ENCODE measurements at places on chromosomes 5 and 9.

DNA sequence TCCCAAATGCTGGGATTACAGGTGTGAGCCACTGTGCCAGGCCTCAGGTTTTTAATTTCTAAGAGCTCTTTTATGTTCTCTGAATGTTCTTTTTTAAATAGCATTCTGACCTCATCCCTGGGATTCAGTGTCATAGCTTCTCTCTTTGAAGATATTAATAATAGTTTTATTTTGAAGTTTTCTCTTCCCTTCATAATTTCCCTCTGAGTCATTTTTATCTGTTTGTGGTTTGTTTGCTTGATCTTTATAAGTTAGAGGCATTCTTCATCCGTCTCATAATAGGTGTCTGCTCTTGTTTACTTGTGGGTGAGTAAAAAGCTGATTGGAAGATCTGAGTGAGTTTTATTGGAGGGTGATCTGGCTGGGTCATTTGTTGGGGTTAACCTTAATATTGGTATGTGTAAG lies 12.5 kb upstream of the MAMDC2 start:
- no peak for DNase-seq

DNA sequence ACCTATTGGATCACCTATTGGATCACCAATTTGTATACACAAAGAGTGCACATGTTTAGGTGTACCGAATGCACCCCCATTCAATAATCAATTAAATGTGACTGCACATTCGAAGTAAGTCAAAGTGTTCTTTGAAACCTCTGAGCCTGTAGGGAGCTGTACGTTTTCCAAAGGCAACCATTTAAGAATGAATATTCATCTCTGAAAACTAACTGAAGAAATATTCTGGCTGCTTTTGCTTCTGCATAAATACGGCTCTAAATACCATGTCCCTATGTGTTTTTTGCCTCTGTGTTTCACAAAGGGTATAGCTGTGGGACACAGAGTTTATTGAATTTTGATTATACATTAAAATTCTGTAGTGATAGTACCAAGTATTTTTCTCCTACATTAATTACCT lies 95.4 kb downstream of the ITGA1 start:
- no peak for DNase-seq

- DNase-seq: no peak
These were observed 56.0 kb downstream of the NIPAL4 start for GRCh38 chr5:157516006-157516405.

GRCh38 chr5:97694091-97694490 lies 511.0 kb upstream of the RIOK2 start:
- no peak for DNase-seq

DNA sequence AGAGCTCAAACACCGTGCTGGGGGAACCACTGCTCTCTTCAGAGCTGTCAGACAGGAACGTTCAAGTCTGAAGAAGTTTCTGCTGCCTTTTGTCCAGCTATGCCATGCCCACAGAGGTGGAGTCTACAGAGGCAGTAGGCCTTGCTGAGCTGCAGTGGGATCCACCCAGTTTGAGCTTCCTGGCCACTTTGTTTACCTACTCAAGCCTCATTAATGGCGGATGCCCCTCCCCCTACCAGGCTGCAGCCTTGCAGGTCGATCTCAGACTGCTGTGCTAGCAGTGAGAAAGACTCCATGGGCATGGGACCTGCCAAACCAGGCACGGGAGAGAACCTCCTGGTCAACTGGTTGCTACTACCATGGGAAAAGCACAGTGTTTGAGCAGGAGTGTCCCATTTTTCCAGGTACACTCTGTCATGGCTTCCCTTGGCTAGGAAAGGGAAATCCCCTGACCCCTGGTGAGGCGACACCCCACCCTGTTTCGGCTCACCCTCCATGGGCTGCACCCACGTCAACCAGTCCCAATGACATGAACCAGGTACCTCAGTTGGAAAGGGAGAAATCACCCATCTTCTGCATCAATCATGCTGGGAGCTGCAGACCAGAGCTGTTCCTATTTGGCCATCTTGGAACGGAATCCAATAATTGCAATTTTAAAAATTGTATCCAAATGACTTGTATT lies 246.9 kb upstream of the ADAMTS16 start:
- no peak for DNase-seq

GRCh38 chr9:121326130-121326838 lies 43.8 kb downstream of the STOM start:
- DNase-seq: no peak

DNA sequence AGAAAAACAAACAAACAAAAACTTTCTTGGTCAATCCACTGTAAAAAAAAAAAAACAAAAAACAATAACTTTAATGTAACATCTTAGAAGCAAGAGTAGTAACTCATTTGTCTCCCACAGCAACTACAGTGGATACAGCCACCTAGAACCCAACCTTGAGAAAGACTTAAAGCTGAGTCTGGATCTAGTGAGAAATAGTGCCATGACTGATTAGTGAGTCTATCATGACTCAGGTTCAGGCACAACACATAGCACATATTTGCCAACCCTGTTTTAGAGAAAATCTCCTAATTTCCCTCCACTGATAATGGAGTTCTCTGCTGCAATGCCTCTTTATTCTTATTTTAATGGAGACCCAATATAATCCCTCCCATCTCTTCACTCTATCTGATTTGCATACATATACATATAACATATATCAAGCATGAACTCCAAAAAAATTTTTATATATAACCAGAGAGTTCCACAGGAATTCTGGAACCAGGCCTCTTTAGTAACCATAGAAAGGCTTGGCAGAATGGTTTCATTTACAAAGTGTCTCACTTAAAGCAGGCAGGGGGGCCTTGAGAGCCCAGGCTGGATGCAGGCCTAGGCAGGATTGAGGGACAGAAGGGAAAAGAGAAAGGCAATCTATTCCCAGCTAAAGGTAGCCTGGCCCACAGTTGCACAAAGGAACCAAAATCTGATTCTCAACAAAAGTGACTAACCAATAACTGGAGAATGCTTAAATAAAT lies 11.9 kb upstream of the NR4A3 start:
- no peak for DNase-seq

DNA sequence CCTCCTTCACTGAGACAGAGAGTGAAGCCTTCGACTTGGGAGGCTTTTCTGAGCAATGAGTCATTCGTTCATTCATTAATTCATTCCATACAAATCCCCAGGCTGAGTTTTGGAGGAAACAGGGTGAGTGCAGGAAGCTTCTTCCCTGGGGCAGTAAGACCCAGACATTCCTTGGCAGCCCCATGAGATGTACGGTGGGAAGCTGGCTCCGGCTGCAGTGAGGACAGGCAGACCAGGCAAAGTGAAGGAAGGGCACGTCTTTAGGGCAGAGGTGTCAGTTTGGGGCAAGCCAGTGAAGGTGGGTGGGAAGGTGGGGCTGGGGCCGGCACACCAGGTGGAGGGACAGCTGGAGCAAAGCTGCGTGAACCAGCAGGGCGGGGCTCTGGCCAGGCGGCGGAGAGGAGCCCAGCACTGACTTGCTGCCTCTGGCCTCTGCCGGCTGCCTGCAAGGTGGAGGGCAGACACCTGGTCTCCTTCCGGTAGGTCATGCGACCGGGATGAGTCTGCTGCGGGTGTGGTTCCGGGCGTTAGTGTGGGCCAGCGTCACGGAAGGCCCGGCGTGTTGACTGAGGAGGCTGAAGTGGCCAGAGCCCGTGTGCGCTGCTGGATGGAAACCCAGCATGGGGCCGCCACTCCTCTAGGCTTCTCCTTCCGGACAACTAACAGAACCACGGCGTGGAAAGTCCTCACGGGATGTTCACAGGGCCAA lies 16.6 kb downstream of the OLFM1 start:
- DNase-seq: no peak

DNA sequence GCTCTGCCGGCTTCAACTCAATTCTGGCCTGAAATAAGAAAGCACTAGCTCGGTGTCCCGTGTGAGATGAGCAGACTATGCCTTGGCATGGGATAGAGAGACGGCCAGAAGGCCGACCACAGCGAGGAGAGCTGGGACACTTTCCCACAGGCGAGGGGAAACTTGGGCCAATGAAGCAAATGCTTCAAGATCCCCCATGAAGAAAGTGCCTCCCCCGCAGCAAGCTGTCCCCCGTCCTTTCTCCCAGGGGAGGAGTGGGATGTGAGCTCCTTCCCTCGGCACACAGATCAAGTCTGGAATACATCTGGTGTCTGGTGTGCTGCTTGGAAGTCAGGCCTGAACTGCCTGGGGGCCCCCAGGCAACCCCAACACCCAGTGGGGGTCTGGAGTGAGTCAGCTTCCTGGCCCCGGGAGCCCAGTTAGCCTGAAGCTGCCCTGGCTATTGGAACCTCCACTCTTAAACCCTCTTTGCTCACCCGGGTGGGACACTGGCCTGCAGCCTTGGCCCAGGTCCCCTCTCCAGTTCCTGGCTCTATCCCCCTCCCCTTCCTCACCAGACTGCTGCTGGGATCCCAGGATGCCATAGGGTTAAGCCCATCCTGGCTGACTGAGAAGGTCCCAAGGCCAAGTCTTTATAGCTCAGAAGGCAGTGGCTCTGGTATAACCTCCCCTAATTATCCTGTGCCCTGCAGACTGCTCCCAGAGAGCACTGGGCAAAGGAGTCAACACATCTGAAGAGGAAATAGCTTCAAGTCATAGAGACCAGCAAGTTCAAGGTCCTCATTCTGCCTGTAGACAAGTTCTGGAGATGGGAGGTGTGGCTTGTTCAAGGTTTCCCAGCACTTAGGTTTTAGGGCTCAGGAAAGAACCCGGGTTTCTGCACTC lies 205.3 kb downstream of the TTLL11 start:
- no peak for DNase-seq

GRCh38 chr5:171600741-171601265 lies 181.4 kb downstream of the FGF18 start:
- no peak for DNase-seq

DNA sequence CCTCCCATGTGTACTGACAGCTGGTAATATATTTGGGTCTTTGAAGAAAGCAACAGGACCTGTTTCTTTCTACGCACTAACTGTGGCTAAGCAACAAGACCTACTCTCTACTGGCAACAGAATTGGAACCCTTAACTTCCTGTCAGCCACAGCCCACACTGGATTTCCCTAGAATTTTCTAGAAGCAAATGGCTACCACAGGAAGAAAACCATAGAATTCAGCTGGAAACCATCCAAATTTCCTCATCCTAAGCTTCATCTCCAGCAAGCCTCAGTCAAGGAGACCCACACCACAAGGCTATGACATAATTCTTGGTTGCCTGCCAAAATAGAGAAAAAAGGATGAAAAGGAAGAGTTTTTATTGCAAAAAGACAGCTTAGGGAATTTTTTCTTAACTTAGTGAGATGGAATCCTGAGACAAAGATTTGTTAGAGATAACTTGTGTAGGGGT lies 171.8 kb upstream of the TNC start:
- DNase-seq: no peak

DNA sequence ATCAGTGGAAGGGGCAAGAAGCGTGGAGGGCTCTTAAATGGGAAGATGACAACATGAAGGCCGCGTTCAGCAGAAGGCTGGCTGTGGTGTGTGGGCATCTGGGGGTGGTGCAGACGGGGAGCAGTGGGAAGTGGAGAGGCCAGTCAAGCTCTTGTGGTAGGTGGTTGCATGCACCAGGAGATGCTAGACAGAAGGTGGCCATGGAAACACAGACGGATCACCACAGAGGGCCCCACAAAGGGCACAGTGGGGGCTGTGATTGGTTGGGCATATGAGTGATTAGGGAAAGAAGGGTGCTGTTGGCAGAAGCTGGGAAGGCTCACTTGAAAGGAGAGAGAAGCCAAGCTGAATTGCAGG lies 14.7 kb downstream of the MTMR12 start:
- DNase-seq: no peak

DNA sequence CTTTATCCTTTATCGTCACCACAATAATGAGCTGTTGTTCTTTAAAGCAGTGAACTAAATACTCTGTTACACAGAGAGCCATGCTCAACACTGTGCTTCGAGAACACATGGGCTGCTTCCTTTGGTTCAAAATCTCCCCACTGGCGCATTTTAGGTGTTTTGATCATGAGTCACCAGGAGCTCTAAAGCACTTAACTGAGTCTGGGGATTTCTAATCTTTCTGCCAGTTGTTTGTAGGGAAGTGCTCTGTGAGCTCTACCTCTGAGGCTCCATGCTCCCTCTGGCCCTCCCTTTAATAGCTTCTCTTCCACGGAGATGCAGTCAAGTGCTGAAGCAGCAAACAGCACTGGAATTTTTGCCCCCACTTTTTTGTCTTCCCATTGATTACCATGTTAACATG lies 17.0 kb downstream of the ERAP2 start:
- no peak for DNase-seq

- no peak for DNase-seq
These were observed 36.0 kb downstream of the NDUFS6 start for GRCh38 chr5:1836891-1837880.

- DNase-seq: no peak
These were observed 16.4 kb downstream of the SH3GLB2 start for GRCh38 chr9:129011761-129012181.

DNA sequence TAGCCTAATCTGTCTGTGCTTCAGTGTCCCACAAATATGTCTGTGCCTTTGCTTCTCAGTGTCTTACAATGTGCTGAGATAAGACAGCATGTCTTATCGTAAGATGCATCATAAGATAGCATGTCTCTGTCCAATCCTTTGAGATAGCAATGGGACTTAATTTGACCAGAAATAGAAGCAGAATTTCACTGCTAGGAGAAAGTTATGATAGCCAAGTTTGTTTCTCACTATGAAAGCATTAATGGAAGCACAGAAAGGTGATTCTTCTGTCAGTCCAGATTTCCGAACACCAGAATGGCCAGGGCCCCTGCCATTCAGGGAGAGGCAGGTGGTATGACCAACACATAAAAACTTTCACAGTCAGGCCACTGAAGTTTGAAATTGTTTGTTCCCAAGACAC lies 111.4 kb downstream of the TRIM32 start:
- no peak for DNase-seq

DNA sequence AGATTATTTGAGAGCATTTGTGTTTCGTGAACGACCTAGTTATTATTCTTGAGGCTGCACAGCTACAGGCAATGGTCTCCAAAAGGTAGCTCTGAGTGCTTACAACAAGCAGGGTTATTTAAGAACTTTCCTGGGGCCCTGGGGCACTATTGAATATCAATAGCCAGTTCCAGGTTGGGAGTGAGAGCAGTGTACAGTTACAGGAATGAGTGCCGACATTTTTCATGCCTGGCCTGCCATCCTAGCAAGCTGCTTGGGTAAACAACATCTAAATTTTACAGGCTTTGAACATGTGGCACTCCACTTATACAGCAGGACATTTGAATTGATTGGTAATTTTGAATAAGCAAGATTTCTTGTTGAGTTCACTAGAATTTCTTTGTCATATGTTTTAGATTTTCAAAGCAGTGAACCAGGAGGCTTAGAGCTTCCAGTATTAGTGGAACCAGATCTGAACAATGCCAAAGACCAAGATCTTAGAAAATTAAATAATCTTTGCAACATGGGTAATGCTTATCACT lies 171.9 kb upstream of the GDNF start:
- no peak for DNase-seq

DNA sequence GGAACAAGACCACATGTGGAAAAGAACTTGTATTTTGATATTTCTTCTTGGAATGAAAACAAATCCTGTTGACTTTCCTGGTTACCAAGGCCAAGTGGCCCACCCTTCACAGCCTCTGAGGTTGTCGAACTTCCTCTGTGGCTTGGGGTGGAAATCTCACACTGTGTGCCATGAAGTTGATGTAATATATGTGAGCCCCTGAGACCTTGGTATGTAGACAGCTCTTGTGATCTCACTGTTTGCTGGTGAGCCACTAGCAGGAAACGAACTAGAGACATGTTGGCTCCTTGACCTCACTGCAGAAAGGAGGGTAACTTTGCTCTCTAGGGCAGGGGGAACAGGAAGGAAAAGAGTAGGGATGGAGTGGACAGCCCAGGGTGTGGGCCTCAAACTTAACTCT lies 159.4 kb downstream of the ARHGAP26 start:
- DNase-seq: no peak

- DNase-seq: no peak
These were observed 63.1 kb downstream of the HSPA4 start for GRCh38 chr5:133114933-133115310.

GRCh38 chr5:76163111-76163628 lies 80.0 kb downstream of the SV2C start:
- no peak for DNase-seq

Measured in GM19239 (cell line).